Stimulated activated CD4-positive, alpha-beta T cell treated with anti-CD3 and anti-CD28 coated beads, Interleukin-12 subunit alpha, Interleukin-12 subunit beta, amount 100 ng/mL, for 48 hours (primary cell): ENCODE measurements at places on chromosomes 6 and 20.

DNA sequence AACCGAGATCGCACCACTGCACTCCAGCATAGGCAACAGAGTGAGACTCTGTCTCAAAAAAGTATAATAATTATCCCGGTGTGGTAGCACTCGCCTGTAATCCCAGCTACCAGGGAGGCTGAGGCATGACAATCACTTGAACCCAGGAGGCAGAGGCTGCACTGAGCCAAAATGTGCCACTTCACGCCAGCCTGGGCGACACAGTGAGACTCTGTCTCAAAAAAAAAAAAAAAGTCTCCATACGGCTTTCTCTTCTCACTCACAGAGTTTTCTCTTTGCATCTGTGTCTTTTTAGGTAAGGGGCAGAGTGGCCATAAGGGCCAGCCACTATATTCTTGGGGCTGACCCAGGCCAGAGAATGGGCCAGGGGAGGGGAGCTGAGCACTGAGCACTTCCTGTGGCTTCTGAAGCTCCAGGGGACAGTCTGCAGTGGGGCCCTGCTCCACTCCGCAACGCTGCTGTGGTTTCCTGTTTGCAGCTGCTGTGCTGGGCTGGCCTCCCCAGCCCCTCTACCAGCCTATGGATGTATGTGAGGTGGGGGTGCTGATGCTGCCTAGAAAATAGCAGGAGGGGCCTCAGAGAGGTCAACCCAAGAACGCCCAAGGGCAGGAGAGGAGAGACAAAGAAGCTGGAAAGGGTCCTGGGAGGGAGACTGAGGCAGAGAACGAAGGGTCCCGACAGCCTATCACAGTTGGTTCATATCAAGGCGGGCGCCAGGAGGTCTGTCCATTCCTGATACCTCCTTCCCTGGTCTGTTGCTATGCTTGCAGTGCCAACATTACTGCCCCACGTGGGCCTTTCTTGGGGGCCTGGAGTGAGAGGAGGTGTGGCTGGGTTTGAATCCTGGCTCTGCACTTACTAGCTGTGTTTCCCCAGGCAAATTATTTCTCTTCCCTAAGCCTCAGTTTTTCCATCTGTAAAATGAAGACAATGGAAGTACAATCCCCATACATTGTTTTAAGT, 16.0 kb downstream of the SLA2 start:
- peak; percentile 40 for DNase-seq

DNA sequence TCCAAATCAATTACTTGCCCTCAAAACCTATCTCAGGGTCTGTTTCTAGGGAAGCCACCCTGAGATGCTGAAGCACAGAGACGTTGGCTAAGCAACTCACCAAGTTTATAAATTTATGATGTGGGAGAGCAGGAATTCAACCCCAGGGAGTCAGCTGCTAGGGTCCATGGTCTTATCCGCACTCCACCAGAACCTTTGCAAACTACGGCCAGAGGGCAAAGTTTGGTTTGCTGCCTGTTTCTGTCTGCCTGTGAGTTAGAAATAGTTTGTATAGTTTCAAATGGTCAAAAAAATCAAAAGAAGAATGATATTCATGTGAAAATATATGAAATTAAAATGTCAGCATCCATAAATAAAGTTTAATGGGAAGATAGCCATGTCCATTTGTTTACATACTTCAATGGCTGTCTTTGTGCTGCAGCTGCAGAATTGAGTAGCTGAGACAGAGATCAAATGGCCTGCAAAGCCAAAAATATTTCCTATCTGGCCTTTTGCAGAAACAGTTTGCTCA, 83.7 kb upstream of the ZFP64 start:
- DNase-seq: no peak

DNA sequence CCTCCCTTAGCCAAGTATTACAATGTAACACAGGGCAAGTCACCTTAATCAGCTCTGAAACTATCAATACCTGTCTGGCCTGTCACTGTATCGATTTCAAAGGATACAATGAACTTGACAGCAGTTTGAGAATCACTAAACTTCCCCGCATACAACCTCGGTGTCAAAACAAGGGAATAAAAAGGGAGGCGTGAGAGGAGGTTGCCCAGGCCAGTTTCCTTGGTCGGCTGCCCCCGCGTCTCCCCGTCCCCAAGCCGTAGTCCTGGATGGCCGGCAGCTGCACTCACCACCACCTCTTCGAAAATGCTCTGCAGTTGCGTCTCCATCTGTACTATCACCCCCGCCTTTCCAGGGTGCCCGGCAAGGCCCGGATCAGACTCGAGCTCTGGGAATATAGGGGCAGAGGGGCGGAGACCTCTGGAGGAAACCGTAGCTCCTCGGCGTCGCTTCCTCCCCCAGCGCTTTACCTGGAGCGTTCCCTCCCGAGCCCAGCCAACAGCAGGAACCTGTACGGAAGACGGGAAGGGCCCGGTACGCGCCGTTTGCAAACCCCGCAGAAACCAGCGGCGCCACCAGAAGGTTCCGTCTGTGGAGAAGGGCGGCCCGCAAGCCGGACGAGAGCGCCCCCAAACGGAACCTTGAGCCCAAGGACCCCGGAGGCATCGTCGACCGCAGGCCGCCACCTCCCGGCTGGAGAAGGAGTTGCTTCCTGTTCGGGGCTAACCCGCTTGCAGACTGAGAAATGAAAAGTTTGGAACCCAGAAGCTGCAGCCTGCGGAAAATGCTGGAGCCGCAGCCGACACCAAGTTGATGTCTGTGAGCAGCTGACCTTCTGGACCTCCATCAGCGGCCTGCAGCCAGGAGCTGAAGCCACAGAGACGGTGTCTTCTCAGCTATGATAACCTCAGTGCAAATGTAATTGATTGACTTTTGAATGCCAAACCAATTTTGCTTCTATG, at the start of gene MED23:
Gene MED23, minus strand, starts transcription at position 519 of the 959 bp plus-strand sequence. Its CDS starts 193 bp downstream, at position 326.
- peak; percentile 92 for DNase-seq

- DNase-seq: no peak
These were observed 87.7 kb downstream of the EPB41L2 start for GRCh38 chr6:130975325-130975724.

- DNase-seq: no peak
These were observed 4.1 kb upstream of the PREX1 start for GRCh38 chr20:48831718-48832404.

GRCh38 chr6:37838219-37838921, 18.8 kb downstream of the ZFAND3 start:
- DNase-seq: no peak

GRCh38 chr20:58133020-58133808, 95.2 kb downstream of the ANKRD60 start:
- no peak for DNase-seq

DNA sequence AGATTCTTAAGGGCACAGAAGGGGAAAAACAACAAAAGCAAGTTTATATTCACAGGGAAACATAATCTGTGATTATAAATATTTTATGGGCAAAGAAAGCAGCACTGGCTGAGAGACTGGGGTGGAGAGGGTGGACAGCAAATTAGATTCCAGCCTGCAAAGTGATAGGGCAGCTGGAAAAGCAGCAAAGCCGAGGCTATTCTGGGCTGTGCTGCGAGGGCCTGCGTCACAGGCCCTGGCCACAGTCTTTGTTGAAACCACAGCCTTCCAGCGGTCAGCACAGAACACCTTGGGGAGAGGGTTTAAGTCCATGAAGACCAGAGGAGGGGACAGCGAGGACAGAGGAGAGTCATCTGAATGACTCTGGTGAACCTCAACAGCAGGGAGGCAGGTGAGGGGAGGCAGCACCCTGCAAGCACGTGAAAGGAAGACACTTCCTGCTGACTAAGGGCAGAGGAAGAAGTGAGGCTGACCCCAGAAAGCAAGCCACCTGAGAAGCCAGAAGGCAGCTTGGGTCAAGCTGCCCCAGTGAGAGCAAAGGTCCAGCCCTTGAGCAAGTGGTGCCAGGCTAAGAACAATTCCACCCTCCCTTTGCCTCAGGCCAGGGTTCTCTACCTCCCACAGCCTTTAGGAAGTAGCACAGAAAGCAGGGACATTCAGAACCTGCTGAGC, 17.1 kb downstream of the MRPL14 start:
- no peak for DNase-seq

DNA sequence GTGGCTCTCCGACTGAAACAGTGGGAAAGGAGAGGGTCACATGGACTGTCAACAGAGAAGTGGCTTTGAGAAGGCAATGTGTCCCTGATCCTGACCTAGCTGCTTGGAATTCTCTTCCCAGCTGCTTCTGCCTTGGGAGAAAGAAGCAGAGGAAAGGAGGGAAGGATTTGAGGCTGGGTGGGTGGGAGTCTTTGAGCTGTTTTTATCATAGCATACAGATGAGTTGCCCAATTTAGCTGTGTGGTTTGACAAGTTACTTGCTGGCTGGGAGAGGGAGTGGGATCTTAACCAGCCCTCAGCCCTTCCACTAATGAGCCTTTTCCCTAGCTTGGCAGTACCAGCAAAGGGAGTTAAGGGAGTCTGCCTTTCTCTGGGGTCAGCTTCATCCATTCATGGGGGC, 51.1 kb upstream of the MYL9 start:
- no peak for DNase-seq

DNA sequence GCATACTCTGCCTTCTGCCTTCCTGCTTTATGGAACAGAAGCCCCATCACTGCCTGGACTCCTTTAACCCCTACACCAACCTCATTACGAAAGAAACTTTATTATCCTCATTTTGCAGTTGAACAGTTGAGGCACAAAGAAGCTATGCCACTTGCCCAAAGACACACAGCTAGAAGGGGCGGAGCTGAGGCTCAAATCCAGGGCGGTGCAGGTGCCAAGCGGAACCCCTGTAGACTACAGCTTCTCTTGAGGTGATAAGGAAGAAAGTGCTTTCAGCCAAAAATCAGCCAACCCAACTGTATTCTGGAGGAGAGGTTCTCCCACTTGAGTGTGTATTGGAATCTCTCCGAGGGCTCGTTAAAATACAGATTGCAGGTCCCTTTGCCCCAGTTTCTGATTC, 90.5 kb downstream of the PRND start:
- DNase-seq: no peak

DNA sequence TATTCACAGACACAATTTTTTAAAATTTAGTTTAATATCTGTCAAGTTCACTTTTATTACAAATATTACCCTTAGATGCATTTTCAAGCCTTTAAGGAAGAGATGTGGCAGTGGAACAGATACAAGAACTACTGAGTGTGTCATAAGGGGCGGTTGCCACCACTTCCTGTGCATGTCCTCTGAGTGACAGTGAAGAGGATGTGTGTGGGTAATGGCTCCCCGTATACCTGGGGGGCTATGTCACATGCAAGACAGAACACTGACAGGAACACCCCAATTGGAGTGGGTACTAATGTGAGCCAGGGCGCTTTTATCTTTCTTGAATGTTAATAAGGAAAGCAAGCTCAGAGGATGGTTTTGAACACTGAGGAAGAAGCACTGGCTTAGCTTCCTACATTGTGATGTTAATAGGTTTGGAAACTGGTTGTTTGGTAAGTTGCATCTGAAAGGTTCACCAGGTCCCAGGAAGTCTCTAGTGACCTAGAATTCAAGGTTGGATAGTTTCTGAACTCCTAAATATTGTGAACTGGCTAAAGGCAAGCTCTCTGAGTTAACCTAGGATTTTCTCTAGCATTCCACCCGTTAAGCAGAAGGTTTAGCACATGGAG, 83.4 kb upstream of the ASF1A start:
- peak; percentile 36 for DNase-seq

DNA sequence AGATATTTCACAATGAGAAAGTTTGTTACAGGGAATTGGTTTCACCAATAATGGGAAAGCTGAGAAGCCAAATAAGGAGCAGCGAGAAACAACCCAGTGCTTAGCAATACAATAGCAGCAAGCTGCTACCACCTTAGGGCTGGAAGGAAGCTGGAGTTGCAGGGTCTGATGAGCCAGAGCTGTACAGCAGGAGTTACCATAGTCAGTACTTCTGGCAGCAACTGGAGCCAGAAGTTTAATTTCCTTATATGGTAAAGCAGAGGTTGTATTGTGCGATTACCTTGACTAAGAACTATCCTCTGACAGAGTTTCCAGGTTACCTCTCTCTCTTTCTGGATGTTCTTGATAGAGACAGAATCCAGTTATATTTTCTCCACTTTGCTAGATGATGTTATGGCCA, 137.1 kb upstream of the OLIG3 start:
- DNase-seq: no peak

- no peak for DNase-seq
These were observed 68.0 kb downstream of the OTOR start for GRCh38 chr20:16816192-16816591.

DNA sequence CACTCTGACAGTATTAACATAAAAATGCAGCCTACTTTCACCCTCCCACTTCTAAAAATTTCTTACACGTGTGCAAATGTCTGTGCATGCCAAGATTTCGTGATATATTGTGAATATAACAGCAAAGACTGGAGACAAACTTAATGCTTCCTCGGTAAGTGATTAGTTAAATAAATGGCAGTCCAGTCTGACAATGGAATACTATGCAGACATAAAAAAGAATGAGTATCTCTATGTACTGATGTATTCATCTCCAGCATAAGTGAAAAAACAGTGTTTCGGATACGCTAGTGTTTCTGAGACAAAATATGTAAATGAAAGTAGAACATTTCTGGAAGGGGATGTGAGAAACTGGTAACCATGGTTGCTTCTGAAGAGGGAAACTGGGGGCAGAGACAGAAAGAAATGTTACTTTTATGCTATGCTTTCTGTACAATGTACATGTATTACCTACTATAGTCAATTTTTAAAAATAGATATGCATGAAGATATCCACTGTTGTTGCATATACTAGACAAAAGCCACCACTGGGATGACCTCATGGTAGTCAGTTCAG, 7.0 kb downstream of the SLC22A23 start:
- DNase-seq: no peak

DNA sequence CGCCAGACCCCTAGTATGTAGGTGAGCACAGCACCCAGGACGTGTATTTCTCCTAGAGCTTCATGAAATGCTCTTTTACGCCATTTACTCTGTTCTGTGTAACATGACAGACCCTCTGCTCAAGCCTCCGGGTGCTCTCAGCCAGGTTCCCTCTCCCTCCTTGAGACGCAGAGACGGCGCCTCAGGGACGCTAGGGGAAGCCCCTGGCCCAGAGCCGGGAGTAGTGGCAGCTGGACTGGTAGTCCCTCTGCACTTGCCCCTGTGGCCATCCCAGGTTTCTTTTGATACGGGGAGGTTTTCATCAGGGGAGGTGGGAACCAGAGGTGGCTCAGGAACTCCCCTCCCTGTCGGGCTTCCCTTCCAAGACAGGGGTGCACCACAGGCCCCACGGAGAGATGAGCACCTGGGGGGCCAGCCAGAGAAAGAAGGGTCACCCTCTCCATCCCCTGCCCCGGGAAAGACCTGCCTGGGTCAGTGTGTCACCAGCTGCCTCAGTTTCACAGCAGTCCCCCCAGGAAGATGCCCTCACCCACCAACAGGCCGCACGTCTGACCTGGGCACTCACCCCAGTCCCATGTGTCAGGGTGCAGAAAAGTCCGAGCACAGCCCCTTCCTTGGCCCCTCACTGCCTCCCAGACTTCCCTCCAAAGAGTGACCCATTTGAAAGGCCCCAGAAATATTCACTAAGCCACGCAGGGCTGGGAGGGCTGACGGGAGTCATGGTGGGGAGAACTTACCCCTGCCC, 58.1 kb upstream of the AFDN start:
- DNase-seq: no peak

GRCh38 chr20:33239418-33239817, 3.6 kb downstream of the BPIFA1 start:
- DNase-seq: no peak

- no peak for DNase-seq
These were observed 43.5 kb downstream of the GOPC start for GRCh38 chr6:117558818-117559217.
